ENCODE measurements at places on chromosomes 7 and 10.

GRCh38 chr7:7701527-7701926 lies 16.9 kb downstream of the RPA3 start:
- no peak for DNase-seq

DNA sequence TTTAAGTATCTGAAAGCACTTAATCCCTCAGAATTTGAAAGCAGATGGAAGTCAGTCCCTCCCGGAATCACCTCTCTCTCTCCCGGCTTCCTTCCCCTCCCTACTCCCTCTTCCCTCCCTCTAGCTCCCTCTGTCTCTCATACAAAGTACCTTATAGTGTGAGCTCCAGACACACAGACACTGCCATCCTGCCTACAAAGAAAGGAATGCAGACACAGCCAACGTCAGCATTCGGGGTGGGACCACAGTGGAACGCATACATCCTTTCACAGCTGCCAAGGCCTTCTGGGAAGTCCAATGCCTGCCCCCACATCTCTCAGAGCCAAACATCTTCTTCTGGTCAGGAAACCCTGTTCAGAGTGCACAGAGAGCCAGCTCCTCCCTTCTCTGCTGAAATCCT lies 9.3 kb downstream of the NOD1 start:
- DNase-seq, result peak; percentile 31

DNA sequence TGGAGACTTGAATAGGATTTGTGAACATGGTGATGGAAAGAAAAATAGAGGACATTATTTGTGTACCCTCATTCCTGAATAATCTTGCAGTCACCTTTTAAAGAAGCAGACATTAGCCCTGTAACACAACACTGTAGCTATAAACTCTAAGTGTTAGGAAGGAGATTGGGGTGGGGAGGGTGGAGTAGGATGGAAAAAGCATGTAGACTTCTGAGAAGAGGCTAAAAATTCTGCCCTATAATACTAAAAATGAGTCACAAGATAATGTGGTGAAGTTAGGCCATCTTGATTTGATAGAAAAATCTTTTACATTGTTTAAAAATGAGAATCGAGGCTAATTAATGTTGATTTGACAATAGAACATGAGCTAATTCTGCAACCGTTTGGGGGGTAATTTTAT lies 128.8 kb downstream of the LCOR start:
- DNase-seq, result no peak

- no peak for DNase-seq
Observed at GRCh38 chr10:94069884-94070283, 76.2 kb downstream of the PLCE1 start.

DNA sequence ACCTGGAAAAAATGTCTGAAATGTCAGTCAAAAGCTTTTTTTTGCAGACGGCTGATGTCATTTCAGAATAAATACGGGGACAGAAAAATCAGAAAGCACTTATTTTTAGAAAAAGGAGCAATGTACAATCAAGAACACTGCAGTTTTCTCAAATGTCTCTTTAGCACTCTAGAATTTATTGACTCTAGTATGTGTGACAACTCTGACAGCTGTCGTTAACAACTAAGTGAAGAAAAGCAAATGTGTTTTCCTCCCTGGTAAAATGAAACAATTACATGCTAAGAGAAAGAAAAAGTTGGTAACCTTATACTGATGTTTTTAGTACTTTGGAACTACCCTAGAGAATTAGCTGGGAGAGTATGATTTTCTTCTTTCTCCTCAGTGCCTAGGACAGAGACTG lies 497.4 kb downstream of the GRM8 start:
- DNase-seq, result no peak

DNA sequence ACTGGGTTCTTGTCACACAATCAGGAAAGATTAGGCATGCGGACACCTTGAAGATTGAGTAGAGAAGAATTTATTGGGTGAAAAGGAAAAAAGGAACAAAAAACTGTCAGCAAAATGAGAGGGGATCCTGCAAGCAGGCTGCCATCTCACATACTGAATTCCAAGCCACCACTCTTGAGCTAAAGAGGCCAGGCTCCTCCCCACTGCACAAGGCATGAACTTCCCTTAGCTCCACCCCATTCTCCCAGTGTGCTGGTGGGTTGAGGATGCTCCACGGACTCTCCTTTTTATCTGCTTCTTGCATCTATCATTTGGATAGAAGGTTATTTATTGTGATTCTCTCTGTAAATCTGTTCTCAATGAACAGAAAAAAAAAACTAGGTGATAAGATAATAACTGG lies 79.6 kb downstream of the ANKRD7 start:
- DNase-seq, result no peak

DNA sequence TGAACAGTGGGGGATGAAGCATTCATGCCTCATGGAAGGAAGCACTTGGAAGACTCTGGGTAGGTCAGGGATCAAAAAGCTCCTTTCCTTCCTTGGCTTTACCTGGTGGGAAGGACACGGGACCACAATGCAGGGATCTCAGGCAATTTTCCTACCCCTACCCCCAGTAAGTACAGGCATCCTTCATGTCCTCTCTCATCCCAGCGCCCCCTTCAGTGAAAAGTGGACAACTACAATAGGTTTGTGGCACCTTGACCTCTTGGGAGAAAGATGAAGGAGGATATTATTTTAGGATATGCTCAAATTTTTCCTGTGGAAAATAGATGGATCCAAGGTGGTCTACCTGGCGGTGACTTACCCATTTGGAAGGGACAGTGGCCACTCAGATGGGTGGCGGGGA lies 16.5 kb downstream of the AFAP1L2 start:
- no peak for DNase-seq

DNA sequence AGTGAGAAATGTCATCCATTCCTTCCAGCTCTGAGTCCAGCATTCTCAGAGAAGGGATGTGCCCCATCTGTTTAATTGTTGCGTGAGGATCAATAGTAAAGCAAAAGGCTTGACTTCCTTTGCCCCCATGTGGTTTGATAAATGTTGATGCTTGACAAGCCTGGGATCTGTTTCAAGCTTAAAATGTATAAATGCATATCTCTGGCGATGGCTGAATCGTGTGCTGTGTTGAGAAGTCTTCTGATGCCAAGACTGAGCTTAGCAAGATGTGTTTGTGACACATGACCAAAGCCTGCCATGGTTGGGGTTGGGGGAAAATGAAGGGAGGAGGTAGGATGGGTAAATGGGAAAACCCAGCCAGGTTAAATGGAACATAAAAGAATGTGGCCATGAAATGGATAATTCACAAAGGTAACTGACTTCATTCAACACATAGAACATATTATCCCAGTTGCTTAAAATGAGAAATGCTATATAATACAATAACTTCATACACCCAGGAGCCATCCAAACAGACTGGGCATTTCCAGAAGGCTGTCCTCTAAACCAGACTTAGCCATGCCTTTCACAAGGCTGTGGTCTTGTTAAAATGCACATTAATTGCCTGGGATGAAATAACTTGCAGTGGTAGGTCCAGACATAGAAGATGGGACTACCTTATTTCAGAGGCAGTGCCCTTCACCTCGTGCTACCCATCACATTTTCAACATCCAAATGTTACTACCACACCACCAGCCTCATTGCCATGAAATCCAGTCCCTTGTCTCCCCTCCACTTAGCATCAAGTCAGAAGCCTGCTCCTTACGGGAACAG lies 147.3 kb upstream of the PDE1C start:
- DNase-seq, result no peak

Data from HuH-7.5 (cell line).